ENCODE measurements at places on chromosomes 12 and 14.
A peak's percentile ranks its signal among the peaks of the same experiment; 100 is the strongest.

- DNase-seq, result no peak
Observed at GRCh38 chr12:130611026-130611905, 104.8 kb downstream of the RIMBP2 start.

- DNase-seq, result no peak
Observed at GRCh38 chr12:27342536-27342935, 9.9 kb downstream of the BMAL2 start.

DNA sequence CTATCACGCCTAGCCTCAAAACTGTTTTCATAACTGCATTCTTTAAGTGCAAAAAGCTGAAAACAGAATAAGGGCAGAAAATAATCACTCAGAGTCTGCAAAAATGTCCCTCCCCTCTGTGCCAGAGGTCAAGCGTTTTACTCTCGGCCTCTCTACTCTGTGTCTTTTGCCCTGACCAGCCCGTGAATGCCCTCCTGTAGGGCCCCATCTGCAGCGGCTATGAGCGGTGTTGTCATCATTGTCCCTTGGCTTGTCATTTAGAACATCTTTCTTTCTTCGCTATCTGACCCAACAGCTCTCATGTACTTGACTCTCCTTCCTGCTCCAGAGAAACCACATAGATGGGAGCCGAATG lies 21.7 kb downstream of the ELK3 start:
- no peak for DNase-seq

GRCh38 chr12:77064896-77065360 lies 441 bp downstream of the E2F7 start:
- DNase-seq, result peak; percentile 7

DNA sequence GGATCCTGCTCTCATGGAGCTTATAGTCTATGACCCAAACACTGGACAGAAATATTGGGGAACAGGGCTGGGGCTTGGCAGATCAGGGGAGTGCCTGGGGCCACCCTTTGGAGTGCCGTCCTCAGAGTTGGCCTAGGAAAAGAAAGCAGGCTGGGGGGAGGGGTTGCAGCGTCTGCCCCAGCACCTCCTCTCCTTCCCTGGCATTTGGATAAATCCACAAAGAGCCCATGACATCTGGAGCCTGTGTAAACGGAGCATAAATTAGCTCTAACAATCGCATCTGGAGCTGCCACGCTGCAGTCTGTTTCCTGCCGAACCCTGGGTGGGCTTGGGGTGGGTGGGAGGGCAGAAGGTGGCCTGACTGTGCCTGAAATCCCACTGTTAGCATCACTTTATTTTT lies 63.8 kb downstream of the MVK start:
- DNase-seq, result no peak

GRCh38 chr12:54001283-54002187 lies 1.6 kb downstream of the HOXC9 start:
- no peak for DNase-seq

DNA sequence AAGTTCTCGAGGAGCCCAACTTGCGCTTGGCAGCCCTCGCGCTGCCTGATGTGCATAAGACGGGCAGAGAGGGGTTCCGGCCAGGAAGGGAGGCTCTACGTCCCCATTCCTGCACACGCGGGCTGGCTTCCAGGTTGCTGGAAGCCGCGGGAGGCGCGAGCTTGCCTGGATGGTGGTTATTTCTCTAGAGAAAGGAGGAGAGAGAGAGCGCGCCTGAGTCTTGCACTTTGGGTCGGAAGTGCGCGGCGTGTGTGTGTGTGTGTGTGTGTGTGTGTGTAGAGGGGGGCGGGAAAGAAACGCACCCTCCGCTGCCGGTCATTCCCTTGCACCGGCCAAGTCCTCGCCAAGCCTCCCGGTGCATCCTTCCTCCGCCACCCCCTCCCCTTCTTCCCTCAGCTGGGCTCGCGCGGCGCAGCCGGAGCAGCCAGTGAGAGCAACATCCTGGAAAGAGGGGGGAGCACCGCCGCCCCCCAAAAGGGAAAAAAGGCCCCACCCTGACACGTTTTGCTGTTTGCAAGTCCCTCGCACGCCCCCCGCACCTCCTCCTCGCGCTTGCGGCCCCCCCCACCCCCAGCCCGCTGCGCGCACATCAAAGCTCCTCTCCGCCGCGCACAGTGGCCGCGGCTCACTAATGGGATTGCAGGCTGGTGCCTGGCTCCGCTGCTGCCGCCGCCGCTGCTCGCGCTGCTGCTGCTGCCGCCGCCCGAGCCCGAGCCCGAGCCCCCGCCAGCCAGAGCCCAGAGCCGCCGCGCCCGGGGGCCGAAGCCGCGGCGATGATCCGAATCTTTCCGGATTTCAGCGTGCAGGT lies 4.4 kb upstream of the NPAS3 start:
- no peak for DNase-seq

GRCh38 chr12:104591257-104591885 lies 134.6 kb downstream of the CHST11 start:
- DNase-seq, result no peak

- DNase-seq, result no peak
Observed at GRCh38 chr14:32693114-32693513, 245.6 kb upstream of the NPAS3 start.

GRCh38 chr14:26528415-26529182 lies 69.2 kb downstream of the NOVA1 start:
- no peak for DNase-seq

DNA sequence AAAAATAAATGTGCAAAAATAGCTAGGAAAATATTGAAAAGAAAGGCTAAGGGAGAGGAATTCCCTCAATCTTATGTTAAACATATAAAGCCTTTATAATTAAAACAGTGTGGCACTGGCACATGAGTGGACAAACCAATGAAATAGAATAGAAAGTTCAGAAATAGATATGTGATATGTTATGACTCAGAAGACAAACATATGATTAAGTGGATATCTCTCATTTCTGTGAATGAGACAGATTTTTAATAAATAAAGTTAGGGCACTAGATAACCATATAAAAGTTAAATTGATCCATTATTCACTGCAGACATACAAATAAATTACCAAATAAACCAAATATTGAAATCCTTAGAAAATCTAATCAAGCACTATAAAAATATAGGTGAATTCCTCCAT lies 73.0 kb downstream of the ALG10B start:
- DNase-seq, result no peak

DNA sequence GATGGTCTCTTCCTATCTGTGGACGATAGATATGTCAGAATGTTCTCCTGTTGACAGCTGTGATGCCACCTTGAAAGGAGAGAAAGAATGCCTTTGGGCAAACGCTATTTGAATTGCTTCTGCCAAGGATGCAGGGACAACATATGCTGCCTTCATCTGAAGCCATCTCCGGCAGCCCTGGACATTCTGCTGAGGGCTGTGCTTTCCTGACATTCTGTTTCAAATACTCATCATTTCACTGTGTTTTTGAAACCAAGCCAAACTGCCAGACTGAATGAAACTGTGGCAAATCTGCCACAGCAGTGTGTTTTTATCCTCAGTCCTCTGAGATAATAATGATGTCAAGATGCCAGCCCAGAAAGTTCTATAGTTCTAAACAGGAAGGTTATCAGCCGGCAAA lies 85.8 kb upstream of the BCAT1 start:
- no peak for DNase-seq

DNA sequence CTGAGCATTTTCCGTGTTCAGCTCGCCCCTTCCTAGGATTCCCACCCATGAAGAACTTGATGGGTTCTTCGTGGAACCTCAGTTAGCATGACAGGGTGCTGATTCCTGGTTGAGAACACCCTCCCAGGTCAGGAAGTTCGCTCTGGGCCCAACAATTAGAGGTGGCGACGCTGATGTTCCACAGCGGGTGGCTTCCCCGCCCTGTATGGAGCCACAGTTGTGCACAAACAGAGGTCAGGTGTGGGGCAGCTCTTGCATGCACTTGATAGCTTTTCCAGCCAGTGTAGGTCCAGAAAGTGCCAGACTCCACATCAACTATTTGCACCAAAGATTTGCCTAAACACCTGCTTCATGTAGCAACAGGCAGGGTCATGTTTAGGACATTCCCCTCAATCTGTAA lies 788.2 kb downstream of the MED13L start:
- no peak for DNase-seq

DNA sequence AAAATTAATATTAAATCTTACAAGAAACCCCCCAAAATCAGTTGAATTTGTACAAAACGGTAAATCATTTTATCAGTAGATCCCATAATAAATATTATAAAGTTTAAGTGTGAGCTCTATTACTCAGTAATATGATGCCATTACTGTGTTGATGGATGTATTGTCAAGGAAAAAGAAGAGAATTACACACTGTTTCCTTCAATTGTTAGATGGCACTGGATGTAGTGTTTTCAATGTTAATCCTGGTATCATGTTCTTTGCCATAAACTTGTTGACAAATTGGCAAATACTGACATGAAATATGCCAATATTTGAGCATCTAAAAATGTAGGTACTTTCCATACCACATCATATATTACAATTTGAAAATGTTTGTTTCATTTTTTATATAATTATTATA lies 101.6 kb downstream of the NTS start:
- no peak for DNase-seq
